ENCODE measurements at places on chromosomes 11 and 22.

DNA sequence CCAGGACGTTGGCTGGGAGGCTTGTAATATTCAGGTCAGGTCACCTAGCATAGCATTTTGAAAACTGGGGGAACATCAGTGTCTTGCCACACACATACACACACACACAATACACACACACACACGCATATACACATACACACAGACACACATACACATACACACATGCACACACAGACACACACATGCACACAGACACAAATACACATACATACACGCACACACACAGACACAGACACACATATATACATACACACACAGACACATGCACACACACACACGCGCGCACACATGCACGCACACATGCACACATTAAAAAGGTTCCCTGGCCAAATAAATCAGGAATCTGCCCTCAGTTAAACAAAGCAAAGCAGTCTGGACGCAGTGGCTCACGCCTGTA lies 12.5 kb downstream of the MYBPC3 start:
- no peak for DNase-seq

DNA sequence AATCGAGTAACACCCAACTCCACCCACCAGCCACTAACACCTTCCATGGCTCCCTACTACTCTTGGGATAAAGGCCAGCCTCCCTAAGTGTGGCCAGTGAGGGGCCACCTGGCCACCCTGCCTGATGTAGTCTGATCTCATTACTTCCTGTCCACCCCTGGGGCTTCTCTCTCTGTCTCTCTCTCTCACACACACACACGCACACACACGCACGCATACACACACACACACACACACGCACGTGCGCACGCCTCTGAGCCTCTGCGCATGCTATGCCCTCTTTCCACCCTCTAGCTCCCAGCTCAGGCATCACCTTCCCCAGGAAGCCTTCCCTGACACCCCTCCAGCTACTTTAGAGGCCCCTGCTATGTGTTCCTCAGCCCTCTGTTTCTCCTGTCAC lies 3.9 kb downstream of the MFNG start:
- DNase-seq = no peak

DNA sequence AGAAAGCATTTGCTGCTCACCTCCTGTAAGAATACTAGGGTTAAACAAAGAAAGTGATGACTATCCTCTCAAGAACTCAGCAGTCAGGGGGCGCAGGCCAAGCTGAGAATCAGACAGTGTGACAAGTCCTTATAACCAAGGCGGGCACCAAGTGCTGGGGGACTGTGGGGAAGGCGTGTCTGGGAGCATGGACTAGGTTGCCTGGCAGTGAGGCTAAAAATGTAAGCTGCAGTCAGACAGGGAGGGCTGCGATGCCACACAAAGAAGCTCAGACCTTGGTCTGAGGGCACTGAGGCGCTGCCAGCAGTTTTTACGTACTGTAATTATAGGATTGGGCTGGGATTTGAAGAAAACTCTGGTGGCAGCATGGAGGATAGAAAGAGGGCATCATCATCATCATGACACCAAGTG lies 73.7 kb downstream of the FLI1 start:
- no peak for DNase-seq

- no peak for DNase-seq
These were observed 36.9 kb upstream of the TMEM123 start for GRCh38 chr11:102489186-102490145.

DNA sequence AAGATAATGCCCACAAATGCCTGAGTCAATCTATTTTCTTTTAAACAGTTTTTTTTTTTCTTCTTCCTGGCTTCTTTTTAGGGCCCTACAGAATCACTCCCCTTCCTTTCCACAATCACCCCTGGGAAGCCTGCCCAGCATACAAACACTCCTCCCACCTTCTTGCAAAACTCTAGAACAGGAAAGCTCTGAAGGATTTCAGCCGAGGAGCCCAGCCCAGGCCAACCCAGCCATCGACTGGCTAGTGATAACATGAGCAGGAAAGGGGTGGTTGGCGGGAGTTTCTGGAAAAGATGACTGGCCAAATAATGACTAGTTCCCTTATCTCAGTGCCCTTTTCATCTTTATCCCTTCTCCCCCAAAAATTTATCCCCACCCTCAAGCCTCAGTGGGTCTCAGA lies 68.2 kb downstream of the USP35 start:
- DNase-seq = no peak

DNA sequence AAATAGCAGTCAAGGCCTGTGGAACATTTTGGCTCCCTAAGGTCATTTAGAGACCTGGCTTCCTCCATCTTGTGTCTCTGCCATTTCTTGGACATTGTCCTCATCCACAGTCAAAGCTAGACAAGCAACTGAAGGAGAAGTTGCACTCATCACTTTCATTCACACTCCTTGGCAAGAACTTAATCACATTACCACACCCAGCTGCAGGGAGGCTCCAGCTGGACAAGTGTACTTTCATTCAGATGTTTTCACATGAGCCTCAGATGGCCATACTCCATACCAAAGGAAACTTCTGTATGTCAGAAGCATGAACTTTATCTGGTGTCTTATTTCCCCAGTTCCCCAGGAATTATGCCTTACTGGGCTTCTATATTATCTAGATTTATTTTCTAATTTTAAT lies 537.4 kb downstream of the TMEM135 start:
- DNase-seq = no peak

GRCh38 chr11:108137212-108137611 lies 15.8 kb downstream of the ACAT1 start:
- no peak for DNase-seq

GRCh38 chr22:41217553-41218157 lies 12.5 kb downstream of the L3MBTL2 start:
- peak; percentile 54 for DNase-seq

DNA sequence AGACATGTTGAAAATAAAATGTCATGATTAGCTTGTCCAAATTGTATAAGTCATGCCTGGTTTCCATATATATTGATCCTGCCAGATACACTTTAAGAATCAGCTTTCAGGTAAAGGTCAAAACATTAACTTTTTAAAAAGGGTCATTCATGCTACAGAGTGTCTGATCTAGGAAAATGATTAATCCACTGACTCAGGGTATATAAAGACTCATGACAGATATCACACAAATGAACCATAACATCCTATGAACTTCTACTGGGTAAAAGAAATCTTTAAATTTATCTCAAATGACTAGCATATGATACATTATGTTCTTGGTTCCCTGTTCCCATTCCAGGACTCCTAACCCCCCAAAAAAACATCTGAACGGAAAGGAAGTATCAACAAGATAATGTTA lies 11.7 kb downstream of the MRTFA start:
- no peak for DNase-seq

GRCh38 chr11:19294444-19294843 lies 53.7 kb upstream of the E2F8 start:
- no peak for DNase-seq

GRCh38 chr11:46386005-46386578 lies 4.6 kb downstream of the MDK start:
- DNase-seq = no peak
